ENCODE measurements at places on chromosomes 6 and 20.

DNA sequence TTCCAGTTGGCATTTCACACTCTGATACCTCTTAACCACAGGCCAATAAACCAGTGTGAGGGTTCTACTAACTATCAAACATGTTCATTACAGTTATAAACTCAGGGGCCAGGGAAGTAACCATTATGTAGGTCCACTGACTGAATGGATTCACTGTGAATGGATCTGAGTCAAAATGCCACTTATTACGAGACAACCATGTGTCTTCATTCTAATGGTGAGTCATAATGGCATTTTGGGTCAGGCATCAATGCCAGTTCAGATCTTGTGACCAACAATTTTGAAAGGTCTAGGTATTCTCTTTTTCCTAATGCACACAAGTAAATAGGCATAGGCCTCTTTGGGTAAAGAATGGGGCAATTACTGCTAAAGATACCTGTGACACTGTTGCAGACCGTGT, 112.2 kb upstream of the HEY2 start:
- DNase-seq: no peak

DNA sequence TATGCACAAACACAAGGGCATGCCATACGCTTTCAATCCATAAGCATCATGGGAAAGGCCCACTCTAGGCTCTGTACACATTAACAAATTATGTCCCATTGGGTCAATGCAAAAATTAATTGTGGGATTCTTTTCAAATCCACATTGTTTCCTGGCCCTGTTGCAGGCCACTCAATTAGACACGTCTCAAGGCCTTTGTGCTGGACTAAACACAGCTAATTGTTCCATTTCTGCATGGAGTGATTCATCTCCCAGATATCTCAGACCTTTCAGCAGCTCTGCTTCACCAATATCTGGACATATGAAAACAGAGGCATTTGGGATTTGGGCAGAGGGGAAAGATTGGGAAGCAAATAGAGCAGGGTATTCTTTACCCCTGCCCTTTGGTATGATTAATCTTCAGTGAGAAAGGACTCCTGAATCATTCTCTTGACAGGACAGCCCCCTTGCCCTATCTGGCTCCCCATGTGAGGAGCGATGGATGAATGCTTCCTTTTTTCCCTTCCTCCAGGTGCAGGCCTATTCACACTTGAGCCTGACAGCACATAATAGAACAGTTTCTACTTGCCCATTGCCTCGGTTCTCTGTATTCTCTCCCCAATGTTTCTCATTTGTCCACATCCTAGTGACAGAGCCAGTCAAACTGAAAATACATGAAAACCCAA, 547.6 kb downstream of the HAO1 start:
- DNase-seq: no peak

DNA sequence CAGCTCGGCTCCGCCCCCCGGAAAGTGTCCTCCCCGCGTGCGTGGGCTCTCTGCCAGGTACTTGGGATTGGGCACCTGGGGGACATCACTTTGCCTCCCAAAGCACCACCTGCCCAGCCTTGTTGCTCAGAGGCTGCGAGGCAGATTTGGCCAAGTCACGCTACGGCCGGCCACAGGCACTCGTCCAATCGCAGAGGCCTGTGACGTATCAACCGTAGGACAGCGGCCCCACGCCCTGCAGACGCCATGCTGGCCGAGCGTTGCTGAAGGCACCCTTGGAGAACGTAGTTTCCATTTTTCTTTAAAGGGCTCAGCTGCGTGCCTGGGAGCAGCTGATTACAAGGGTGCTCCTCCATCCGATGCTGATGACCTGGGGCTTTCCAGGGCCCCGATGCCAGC, 3.1 kb downstream of the NTSR1 start:
- no peak for DNase-seq

DNA sequence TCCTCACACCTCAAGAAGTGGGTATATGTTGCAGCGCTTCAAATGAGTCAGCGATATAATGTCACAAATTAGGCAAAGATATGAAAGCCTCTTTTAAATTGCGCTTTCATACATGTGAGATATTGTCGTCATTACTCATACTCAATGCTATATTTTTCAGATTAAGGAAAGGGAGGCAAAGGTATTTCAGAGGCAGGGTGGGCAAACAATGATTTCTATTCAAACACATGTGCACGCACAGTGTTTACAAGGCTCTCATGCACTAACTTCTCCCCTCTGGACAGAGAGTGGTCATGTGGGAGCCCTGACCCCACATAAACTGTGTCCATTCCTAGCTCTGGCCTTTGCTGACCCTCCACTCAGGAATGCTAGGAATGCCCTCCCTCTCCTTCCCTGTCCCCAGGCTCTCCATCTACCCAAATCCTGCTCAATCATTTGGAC, 112.1 kb upstream of the TMEM170B start:
- DNase-seq: no peak

Data from stimulated activated CD8-positive, alpha-beta memory T cell treated with anti-CD3 and anti-CD28 coated beads, Interleukin-4, amount 100 ng/mL, for 1 hour (primary cell).